Thoracic aorta (tissue), 2 donors: ENCODE measurements at places on chromosomes 13 and 19.

GRCh38 chr19:31378404-31378803 lies 29.2 kb upstream of the TSHZ3 start:
- no peak for DNase-seq

- no peak for DNase-seq
These were observed 42.7 kb upstream of the ABCC4 start for GRCh38 chr13:95343944-95344343.

GRCh38 chr19:18419195-18419698 lies at the start of gene SSBP4:
Gene SSBP4 (plus strand): TSS chr19:18419398. CDS start chr19:18419649, 251 bp downstream.
- no peak for DNase-seq

DNA sequence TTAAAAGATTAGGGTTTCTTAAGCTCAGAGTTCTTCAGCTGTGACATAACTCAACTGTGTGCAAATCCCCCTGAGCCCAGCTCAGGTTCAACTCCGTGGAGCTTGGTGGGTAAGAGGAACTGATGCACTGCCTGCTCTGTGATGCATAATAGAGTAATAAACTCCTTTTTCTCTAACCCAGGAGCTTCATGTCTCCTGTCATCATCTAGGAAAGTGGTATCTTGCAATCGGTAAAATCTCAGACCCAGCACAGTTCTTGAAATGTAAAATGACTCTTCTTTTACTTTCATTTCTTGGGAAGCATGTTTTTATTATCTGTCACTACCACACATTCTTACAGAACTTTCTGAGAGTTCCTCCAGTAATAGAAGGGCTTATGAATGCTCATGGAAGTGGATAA lies 123.8 kb upstream of the PCDH9 start:
- DNase-seq: no peak

- DNase-seq: no peak
These were observed 86.9 kb downstream of the TBC1D4 start for GRCh38 chr13:75395066-75395465.

DNA sequence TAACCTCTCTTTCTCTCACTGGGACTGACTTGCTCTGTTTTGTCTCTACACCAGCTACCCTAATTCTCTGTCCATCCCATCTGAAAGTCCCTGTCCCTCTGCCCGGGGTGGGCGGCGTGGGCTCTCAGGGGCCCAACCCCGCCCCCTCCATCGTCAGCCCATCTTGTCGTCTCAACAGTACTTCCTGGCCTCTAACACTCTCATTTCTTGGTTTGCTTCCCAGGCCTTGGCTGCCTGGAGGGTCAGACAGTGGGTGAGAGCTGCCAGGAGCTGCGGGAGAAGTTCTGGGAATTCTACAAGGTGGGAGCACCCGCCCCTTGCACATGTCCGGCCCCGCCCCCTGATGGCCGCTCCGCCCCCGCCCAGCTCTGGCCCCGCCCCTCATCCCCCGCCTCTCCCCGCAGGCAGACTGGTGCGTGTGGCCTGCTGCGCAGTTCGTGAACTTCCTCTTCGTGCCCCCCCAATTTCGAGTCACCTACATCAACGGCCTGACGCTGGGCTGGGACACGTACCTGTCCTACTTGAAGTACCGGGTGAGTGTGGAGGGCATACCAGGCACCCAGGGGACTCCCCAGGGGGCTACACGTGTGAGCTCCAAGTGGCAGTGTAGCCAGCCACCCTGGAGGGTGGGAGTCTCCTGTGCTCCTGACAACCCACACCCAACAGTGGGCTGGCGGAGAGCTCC lies 1.7 kb downstream of the MPV17L2 start:
- DNase-seq: no peak

- no peak for DNase-seq
These were observed 18.4 kb upstream of the CCL25 start for GRCh38 chr19:8034178-8034525.

DNA sequence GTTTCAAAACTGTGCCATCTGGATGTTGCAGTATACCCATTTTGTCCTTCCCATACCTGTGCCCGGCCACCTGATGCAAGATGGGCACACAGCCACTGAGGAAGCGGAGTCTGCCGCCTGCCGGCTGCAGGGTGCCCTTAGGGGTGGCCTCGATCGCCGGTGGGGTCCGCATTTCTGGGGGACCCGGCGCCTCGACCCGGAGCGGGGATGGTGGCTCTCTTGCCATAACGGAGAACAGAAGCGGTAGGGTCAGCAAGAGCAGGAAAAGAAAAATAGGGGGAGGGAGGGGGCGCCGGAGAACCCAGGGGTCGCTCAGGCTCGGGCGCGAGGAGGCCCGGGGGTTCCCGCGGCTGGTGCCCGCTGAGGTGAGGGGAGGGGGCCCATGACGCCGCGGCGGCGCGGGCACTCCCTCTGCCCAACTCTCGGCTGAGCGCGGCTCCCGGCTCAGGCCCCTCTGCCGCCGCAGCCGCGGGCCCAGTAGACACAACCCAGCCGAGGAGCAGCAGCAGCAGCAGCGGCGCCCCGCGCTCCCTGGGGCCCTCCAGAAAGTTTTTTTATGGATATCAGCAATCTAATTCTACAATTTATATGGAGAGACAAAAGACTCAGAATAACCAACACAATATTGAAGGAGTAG lies 13.8 kb upstream of the CYP4F2 start:
- no peak for DNase-seq

DNA sequence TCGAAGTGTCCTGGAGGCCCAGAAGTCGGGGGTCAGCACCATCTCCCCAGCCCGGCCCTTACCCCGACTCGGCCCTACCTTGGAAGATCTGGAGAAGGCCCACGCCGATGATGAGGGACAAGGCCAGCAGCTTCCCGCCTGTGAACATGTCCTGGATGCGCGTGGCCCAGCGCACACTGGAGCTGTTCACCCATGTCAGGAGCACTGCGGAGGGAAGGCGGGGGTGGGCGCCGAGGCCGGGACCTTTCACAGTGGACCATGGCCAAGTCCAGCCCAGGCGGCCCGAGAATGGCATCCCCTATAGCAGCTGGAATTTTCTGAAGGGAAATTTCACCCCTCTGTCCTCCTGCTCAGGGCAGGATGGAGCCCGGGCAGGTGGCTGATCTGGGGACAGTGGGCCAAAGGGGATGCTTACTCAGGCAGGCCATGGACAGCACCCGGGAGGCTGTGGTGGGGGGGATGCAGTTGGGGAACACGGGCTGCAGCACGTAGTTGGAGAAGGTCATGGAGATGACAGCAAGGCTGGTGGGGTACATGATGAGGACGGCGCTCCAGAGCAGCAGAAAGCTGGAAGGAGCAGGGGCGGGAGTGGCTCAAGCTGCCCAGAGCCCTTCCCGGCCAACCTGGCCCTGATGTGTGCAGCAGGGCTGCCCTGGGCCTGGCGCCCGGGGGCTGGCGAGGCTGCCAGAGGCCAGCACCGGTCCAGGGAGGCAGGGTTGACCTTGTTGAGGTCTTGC lies 13.0 kb downstream of the SLC7A10 start:
- no peak for DNase-seq

DNA sequence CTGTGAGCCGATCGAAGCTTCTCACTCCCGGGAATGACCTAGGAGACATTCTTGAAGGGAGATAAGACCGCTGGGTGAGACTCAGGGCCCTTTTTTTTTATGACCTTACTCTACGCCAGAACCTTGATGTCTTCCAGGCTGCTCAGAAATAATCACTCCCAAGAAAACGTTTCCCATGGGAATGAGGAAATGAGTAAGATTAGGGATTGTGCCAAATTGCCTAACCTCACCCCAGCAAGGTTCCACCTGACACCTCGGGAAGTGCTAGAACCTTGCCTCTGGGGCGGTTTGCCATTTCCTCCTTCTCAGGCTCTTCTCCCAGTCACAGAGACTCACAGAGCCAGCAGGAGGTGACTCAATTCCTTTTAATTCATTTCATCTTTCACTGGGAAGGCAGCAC lies 2.3 kb downstream of the SLC46A3 start:
- no peak for DNase-seq

GRCh38 chr13:26880735-26881134 lies 120.1 kb upstream of the GPR12 start:
- no peak for DNase-seq

DNA sequence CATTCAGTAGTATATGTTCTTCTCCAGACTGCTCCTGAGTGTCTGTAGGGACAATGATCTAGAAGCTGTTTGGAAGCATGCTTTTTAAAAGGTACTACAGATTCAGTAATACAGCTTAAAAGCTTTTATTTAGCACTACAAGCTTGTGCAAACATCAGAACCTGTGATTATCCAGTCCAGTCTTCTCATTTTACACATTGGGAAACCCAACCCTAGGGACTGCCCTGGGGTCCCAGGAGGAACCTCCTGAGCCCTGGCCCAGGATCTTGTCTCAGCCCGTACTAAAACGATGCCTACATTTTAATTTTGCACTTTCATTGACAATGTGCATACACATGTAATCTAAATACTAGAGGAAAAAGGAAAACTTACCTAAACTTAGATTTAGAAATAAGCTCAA lies 12.5 kb downstream of the DOCK9 start:
- DNase-seq: no peak

DNA sequence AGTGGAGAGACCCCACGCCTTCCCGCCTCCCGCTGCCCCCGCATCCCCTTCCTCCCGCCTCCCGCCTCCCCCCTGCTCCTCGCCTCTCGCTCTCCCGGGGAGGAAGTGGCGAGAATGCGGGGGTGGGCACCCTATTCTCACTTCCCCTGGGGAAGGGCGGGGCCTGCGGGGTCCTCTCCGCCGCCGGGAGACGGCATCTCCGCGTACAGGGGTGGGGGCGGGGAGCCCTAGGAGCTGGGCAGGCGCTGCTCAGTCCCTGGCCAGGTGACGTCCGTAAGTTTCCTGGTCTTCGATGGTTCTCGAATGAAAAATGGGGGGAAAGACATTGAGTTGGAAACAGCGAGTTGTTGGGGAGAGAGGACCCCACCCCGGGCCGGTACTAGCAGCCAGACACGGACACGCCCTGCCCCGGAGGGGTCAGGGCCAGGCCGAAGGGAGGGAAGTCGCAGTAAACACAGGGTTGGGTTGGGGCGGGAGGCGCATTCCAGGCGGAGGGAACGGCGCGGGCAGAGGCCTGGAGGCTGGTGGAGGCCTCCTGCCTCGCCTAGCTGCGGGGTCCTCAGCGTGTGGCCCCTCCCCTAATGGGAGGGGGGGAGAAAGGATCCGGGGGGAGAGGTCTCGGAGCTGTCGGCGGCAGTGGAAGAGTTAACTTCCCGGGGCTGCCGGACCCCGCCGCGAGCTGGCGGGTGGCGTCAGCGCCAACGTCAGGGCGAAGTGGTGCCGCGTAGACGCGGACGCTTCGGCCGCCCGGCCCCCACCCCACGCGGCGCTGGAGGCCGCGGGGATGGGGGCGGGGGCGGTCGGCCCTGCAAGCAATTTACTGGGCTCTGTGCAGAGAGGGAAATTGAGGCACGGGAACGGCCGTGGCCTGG lies 10.4 kb upstream of the JUND start:
- peak; percentile 66 for DNase-seq

GRCh38 chr13:113220877-113221276 lies 11.5 kb downstream of the CUL4A start:
- no peak for DNase-seq

GRCh38 chr13:43861863-43862262 lies 17.7 kb downstream of the CCDC122 start:
- no peak for DNase-seq

- no peak for DNase-seq
These were observed 47.9 kb upstream of the FLT1 start for GRCh38 chr13:28542804-28543203.

DNA sequence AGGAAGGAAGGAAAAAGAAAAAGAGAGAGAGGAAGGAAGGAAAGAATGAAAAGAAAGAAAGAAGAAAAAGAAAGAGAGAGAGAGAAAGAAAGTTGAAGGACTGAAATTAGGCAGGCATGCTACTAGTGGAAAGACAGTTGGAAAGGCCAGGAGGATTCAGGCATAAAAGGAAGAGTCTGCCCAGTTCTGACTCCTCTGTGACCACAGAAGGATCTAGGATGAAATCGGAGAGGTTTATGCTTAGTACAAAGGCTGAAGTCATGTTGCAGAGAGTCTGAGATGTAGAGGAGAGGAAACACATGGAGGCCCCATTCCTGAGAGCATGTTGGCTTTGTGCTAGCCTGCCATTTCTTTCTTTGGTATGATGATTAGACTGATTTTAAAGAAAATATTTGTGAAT lies 246.5 kb upstream of the ARGLU1 start:
- DNase-seq: no peak

GRCh38 chr19:52227980-52228379 lies 38.1 kb downstream of the PPP2R1A start:
- DNase-seq: no peak

- no peak for DNase-seq
These were observed 6.0 kb upstream of the CCNP start for GRCh38 chr19:40232479-40232878.

GRCh38 chr19:32012886-32013631 lies 332.4 kb upstream of the ZNF507 start:
- DNase-seq: no peak

DNA sequence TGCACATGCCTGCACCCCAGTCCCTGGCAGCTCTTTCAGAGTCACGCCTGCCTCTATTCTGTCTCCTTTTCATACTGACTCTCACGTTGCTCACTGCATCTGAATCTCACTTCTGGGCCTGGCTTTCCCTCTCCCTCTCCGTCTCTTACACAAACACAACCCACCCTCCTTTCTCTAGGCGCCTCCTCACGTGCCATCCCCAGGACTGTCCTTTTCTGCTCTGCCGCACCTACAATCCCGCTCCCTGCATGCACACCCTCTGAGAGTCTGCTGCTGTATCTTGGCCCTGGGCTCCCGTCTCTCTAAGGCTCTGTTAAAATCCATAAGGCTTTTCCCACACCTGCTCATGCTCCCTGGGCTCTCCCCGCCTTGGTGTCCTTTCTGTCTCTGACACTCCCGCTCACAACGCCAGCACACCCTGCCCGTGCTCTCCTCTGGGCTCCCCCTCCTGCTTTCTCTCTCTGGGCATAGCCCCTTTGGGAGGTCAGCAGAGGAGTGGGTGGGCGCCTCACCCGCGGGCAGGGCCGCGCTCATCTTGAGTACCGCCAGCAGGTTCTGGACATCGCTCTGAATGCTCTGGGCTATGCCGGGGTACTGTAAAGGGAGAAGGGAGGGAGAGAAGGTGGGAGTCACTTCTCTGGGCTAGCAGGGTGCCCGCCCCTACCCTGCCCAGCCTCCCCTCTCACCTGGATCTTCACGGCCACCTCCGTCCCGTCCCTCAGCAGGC lies 12.7 kb upstream of the NUMBL start:
- no peak for DNase-seq

- no peak for DNase-seq
These were observed 37.1 kb downstream of the PCCA start for GRCh38 chr13:100125946-100126345.

- DNase-seq: no peak
These were observed 25.6 kb downstream of the UBXN6 start for GRCh38 chr19:4431808-4432674.

- no peak for DNase-seq
These were observed 1.3 kb downstream of the ALOX5AP start for GRCh38 chr13:30736461-30737320.
